Stimulated activated CD4-positive, alpha-beta T cell treated with anti-CD3 and anti-CD28 coated beads, Interleukin-2, amount 100 ng/mL, for 24 hours (primary cell): ENCODE measurements at places on chromosomes 12 and 14.

DNA sequence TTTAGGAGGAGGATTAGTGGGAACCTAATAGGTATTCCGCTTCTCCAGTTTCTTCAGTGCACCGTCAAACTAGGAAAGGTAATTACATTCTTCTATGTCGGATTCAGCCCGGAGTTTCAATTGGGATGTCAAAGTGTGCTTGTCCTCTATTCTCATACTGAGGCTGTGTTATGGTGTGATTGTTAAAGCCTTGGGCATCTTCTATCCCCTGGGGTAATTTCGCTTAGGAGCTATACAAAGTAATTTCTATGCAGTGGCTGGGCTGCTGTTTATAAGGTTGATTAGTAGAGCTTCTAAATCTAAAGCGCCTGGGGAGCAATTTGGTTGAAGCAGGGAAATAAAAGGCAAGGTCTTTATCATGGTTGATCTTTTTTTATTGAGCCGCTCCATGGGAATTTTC, 399.6 kb downstream of the ZFP36L1 start:
- DNase-seq, result no peak

DNA sequence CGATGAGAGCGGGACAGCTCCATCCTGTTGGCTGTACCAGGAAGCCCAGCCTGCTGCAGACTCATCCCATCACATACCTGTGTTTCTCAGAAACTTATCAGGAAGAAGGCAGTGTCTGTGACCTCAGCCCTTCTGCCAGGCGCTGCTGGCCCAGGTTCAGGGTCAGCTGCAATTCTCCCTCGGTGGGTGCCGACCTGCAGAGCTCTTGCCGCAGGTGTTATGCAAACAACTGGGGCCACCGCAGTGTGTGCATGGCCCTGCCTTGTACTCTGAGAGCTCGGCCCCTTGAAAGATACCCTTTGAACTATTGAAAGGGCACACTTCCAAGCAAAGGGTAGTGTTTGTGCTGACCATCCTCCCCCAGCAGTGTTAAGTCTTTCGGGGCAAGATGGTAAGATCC, 322.2 kb upstream of the DIO3 start:
- DNase-seq, result no peak

GRCh38 chr12:62191491-62192179, 68.6 kb upstream of the USP15 start:
- DNase-seq, result peak; percentile 33

DNA sequence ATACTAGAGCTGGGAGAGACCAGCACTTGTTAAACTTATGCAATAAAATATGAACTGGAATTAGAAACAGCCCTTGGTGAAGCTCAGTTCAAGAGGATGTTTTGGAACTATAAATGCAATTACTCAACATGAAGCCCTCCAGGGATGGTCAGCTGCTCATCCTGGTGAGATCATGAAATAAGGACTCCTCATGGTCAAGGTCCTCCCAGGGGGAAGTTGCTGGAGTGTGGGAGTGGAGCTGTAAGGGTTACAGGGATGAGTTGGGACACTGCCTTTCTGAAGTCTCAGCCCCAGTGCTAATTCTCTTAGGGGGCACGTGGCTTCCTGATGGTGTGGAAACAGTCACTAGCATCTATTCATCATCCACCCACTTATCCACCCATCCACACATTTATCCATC, 301.7 kb upstream of the SFSWAP start:
- no peak for DNase-seq

GRCh38 chr14:74089251-74090020, 4.7 kb downstream of the LIN52 start:
- no peak for DNase-seq

DNA sequence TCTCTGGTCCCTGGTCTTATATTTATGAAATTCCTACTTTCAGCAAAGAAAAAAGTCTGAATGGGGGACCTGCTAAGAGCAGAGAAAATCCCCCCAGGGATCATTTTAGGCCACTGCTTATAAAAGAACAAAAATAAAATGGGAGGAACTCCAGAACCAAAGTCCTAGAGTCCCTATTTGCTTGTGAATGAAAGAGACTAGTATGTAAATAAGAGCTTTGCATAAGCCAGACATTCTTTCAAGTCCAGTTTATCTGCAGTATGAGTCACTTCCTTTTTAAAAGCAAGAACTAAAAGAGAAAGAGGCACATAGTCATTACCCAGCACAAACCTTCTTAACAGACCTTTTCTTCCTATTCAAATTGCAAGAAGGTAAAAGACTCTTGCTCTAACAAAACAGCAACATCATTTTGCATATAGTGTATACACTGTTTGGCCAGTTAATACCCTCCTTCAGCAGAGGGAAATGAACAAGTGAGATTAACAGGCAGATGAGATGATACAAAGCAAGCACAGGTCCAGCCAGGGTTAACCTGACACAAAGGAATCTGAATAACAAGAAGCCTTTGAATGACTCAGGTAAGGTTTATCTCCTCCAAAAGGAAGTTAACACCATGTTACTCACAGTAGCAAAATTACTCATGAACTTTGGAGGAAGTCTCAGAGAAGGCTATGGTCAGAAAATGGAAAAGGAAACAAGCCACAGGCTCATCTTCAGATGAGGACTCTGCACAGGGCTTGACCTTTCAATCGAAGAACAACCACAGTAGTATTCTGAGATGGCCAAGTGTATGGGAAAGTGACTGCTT, 87.3 kb downstream of the PHLDA1 start:
- no peak for DNase-seq

DNA sequence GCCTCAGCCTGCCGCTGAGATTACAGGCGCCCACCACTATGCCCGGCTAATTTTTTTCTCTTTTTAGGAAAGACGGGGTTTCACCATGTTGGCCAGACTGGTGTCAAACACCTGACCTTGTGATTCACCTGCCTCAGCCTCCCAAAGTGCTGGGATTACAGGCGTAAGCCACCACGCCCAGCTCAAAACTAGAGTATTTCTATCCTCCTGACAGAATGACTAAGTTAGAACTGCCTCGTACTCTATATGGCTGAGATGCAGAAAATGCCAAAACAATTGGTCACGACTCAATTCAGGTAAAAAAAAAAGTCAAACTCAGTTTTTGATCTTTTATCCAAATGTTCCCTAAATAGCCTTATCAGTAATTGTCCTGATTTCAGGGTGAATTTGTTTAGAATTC, 11.1 kb downstream of the AKAP5 start:
- no peak for DNase-seq

DNA sequence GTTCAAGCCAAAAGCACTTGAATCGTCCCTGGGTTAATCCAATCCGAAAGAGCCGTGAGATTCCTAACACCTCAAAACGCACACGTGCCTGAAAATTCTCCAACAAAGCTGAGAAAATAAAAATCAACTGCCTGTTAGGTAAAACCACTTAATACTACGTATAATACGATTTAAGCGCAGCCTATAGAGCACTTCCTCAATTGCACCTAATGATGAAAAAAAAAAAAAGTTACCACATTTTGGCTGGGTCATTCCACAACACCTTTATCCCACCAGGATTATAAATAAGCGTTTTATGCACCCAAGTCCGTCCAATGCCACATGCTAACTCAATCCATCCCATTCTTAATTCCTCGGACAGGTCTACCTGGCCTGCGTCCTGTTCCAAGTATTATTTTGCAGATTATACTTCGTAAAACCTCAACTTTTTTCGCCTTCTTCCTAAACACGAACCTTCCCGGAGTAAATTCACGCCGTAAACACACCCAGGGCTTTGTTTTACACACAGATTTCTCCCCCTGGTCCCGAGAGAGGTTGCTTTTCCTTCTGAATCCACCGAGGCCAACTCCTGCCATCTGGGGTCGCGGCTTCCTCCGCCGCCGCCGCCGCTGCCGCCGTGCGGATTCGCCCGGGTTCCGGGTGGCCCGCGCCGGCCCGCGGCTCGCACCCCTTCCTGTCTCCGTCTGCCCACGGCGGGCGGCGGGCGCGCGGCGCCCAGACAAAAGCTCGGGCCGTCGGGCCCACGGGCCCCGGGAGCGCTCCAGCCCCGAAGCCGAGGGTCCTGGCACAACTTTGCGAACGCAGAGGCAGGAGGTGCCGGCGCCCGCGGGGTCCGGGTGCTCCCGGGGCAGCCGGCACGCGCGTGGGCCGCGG, 66.2 kb downstream of the RNF34 start:
- peak; percentile 57 for DNase-seq

DNA sequence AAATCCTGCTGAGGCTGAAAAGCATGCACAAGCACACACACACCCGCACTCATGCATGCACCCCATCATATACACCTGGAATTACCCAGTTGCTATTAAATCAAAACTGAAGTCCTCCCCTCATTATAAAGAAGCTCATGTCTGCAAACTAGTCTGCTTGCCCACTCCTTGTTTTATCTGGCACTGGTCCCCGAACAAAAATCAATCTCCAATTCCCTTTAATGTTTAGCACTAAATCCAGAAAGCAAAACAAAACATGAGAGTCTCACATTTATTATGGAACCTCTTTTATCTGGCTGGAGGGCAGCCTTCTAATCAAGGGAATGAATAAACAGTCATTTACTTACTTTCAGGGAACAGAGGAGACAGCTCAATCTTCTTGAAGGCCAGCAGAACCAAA, 1093.4 kb upstream of the FLRT2 start:
- DNase-seq, result no peak

DNA sequence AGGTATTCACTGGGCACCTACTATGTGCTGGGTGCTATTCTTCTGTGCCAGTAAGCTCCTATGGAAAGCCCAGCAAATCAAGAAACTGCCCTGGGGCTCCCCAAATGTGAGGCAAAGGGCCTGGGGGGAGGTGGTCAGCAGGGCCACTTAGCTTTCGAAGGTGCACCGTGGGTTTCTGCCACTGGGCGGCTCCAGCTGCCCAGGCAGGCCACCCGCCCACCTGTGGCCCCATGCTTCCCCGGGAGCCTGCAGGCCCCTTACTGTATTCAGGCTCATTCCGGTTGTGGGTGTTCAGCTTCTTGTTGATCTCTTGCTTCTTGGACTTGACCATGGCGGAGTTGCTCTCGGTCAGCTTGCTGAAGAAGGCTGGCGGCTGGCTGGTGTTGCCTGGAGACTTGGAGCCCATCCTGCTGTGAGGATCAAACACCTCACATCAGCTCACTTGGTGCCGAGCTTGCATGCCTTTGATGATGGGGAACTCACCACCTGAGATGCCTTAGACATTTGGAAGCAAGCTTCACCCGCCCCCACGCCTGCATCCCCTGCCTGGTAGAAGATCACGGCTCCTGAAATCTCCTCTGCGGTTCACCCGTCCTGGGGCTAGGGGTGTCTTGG, 37.3 kb downstream of the RFLNA start:
- DNase-seq, result no peak

- DNase-seq, result no peak
Observed at GRCh38 chr12:132363661-132364347, 34.4 kb upstream of the GALNT9 start.

DNA sequence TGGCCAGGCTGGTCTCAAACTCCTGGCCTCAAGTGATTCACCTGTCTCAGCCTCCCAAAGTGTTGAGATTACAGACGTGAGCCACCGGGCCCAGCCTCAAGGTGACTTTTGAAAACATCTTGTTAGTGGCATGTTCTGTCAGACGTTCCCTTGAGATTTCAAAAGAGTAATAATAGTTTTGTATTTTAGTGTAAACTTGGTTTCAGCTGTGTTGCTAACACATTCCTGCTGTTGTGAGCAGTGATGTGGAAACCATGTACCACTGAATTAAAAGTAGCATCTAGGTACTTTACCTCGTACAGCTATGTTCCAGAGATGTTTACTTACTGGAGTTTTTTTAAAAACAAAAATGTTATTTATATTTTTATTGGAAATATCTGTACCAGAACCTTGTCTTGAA, 111.3 kb downstream of the AEBP2 start:
- no peak for DNase-seq

- no peak for DNase-seq
Observed at GRCh38 chr12:4202918-4203317, 70.6 kb upstream of the CCND2 start.
